Panc1 (cell line): ENCODE measurements at places on chromosomes 16 and 17.

- H3K4me3 ChIP-seq, result peak overlapping the region; percentile 49
- no peaks in the 10 kb centered on the region for H3K36me3 ChIP-seq
- DNase-seq, result no peak
- no peaks in the 10 kb centered on the region for H3K27me3 ChIP-seq
- H3K27ac ChIP-seq, result peak overlapping the region; percentile 94
These were observed 835 bp downstream of the NME4 start for GRCh38 chr16:397736-398332.

GRCh38 chr16:3878610-3879009 is 1.9 kb downstream of the CREBBP start:
- H3K27ac ChIP-seq, result peak overlapping the region; percentile 45; the same call in 1 of the 2 replicates
- peaks cover 40% of the 10 kb centered on the region for H3K4me1 ChIP-seq
- H3K27me3 ChIP-seq, result no peaks in the 10 kb centered on the region
- peak overlapping the region; percentile 93 for H3K4me3 ChIP-seq
- DNase-seq, result no peak

DNA sequence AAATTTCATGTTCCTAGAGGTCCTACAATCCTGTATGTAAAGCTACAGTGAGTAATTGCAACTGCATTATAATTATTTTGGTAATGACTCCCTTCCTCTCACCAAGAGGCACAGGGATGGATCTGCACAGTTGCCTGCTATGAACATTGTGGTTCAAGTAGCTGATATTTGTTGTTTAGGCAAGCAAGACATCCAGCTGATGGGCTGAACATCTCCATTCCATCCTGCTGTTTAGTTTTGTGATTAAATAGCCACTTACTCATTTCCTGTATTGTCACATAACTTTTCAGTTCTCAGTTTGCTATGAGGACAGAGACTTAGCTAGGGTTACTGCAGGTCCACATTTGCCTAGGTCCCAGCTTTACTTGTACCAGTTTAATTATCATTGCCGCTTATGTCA is 181.2 kb upstream of the TBX2 start:
- H3K4me1 ChIP-seq, result peaks cover 9% of the 10 kb centered on the region; the same call in 1 of the 2 replicates
- no peak overlapping the region for H3K4me3 ChIP-seq
- H3K27me3 ChIP-seq, result no peaks in the 10 kb centered on the region
- DNase-seq, result peak; percentile 33

DNA sequence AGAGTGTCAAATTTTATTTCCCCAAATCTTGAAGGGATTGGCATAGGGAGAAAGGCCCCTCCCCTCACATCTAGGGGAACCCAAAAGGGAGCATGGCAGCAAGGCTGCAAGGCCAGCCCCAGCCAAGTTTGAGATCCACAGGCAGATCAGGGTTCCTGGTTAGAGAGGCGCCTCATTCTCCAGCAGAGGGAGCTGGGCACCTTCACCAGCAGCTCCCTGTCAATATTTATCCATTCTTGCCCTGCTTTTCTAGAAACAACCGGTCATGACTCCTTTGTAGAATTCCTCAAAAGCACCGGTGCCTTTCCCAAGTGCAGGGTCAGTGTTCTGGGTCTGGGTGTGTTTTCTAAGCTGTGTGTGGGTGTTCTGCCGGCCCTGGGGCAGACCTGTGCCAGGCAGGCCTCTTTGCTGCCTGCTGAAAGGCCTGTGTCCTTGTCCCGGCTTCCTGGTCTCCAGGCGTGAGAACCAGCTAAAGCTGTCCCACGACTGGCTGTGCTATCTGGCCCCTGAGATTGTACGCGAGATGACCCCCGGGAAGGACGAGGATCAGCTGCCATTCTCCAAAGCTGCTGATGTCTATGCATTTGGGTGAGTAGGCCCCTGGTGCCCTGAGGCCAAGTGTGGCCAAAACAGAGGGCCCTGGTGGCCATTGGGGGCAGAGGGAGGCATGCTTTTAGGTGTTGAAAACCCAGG is 21.2 kb upstream of the LGALS9 start:
- no peaks in the 10 kb centered on the region for H3K36me3 ChIP-seq
- no peaks in the 10 kb centered on the region for H3K27me3 ChIP-seq
- DNase-seq, result no peak

GRCh38 chr16:57994778-57995177 is 5.7 kb downstream of the ZNF319 start:
- no peak overlapping the region for H3K27ac ChIP-seq
- no peak for DNase-seq
- H3K4me3 ChIP-seq, result no peak overlapping the region

DNA sequence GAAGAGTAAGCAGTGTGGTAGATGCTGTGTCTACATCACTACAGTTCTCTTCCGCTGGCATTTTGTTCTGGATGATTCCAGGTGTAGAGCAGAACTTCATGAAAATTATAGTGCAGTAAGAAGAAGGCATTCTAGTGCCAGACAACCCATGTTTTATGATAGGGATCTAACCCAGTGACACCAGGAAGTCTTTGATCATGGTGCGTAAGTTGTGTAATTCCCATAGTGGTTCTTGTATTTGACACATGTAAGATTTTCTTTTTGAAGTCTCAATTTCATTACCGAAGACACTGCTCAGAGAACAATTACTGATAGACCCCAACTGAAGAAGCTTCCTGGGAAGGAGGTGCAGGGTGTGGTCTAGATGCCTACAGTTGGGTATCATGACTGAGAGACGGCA is 356.9 kb downstream of the CA10 start:
- H3K27me3 ChIP-seq, result no peaks in the 10 kb centered on the region; the same call in 1 of the 2 replicates
- H3K27ac ChIP-seq, result no peak overlapping the region
- H3K4me3 ChIP-seq, result no peak overlapping the region
- no peaks in the 10 kb centered on the region for H3K36me3 ChIP-seq
- H3K4me1 ChIP-seq, result no peaks in the 10 kb centered on the region
- no peak for DNase-seq

DNA sequence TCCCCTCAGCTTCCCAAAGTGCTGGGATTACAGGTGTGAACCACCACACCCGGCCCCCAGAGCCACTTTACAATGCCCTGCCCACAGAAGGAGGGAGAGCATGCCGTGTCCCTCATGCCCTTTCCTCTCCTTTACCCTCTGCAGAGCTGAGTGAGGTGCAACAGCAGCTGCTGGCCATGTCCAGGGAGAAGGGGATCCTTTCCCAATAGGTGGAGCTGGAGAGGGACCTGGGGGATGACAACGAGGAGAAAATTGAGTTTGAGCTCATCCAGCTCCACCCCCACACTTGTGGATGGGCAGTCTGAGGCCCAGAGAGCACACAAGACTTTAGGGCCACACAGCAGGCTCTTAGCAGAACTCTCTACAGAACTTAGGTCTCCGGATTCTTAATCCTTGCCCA is 7.9 kb upstream of the GSDMA start:
- H3K36me3 ChIP-seq, result no peaks in the 10 kb centered on the region
- H3K4me3 ChIP-seq, result no peak overlapping the region
- no peaks in the 10 kb centered on the region; the same call in 1 of the 2 replicates for H3K4me1 ChIP-seq
- H3K27ac ChIP-seq, result no peak overlapping the region
- no peak for DNase-seq

DNA sequence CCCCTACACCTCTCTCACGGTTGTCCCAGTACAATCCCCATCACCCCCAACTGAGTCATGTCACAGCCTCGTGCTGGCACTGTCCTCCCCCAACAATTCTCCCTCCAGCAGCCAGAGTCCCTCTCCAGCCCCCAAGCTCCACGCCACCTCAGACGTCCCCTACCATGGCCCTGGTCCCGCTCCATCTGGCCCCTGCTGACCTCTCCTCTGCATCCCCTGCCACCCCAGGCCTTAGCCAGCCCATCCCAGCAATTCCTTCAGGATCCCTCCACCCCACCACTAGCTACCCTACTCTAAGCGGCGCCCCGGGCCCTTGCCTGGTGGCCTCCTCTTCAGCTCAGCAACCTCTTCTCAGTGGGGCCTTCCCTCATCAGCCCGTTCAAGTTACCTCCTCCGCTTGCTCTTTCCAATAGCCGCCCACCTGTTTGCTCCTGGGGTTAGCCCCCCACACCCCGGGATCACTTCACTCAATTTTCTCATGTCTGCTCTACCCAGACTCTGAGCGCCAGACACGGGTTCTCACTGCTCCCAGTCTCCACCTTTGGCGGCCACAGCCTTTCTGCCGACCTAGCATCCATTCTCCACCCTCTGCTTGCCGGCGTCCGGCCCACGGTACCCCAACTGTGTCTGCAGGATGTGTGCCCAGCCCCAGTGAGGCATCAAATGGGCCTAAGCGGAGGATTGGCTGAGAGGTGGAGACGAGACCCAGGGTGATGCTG is 92.2 kb upstream of the DNAH17 start:
- no peak for DNase-seq
- no peak overlapping the region for H3K4me3 ChIP-seq
- H3K4me1 ChIP-seq, result no peaks in the 10 kb centered on the region
